ENCODE measurements at places on chromosomes 5 and 9.

GRCh38 chr5:126848253-126848652 is 71.3 kb downstream of the LMNB1 start:
- DNase-seq, result no peak

DNA sequence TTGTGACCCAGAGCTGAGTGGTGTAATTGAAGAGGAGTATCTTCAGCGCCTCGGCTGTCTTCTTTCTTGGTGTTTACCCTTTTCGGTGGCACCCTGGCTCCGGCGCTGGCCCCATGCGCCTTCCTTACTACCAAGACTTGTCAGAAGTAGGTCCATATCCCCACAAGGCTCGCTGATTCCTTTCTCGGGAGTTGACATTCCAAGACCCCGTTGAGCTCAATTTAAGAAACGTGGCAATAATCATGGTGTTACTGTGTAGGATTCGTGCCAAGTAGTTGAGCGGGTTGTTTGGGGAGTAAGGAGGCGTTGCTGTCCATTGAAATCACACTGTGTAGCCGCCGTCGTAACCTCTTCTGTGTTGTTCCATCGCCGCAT is 795 bp downstream of the NDUFAF2 start:
- peak; percentile 46 for DNase-seq

DNA sequence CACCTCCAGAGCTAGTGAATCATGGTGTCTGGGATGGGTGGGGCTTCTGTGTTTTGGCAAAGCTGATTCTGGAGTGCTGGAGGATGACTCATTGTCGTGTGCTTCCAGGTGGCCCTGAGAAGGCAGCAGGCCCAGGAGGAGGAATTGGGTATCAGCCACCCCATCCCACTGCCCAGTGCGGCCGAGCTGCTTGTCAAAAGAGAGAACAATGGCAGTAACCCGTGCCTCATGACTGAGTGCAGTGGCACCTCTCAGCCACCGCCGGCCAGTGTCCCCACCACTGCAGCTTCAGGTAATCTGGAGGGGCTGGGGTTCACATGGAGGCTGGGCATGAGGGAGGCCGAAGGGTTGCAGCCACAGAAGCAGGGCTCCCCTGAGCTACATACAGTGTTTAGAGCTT is 5.4 kb downstream of the DMRT1 start:
- DNase-seq, result no peak

DNA sequence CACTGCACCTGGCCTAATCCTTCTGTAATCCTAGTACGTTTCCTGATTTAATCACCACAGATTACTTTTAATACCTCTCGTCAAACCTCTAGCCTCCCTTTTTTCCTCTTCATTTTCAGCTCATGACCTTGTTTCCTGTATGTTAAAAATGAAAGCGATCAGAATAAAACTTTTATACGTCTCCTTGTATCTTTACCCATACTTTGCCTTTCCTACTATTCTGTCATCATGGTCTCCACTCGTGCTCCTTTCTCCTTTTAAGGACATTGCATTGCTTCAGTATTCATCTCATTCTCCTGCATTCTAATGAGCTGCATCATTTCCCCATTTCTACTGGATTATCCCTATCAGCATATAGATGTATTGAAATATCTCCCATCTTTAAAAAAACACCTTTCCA is 8.5 kb downstream of the CDC42SE2 start:
- no peak for DNase-seq

GRCh38 chr5:120252839-120253238 is 211.3 kb upstream of the PRR16 start:
- no peak for DNase-seq

DNA sequence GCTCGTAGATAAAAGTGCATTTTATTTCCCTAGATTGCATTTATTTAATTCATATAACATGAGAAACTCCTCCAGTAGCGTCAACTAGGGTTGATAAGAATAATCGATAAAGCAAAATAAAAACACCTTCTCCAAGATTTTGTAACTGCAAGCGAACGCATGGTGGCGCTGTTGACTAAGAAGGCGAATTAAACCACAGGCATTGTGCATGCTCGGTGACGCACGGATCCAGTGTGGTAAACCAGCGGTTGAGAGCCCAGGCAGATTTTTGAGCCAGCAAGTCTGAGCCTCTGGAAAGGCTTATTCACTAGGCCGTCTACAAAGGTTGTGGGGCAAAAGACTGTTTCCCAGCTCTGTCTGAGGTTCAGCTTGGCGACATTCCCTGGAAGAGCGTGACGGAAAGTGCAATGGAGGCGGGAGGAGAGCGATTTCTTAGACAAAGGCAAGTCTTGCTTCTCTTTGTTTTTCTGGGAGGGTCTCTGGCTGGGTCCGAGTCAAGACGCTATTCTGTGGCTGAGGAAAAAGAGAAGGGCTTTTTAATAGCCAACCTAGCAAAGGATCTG is at the start of gene PCDHB3:
Gene PCDHB3, plus strand, starts transcription at position 231 of the 563 bp plus-strand sequence. Its CDS starts 177 bp downstream, at position 408.
- no peak for DNase-seq

DNA sequence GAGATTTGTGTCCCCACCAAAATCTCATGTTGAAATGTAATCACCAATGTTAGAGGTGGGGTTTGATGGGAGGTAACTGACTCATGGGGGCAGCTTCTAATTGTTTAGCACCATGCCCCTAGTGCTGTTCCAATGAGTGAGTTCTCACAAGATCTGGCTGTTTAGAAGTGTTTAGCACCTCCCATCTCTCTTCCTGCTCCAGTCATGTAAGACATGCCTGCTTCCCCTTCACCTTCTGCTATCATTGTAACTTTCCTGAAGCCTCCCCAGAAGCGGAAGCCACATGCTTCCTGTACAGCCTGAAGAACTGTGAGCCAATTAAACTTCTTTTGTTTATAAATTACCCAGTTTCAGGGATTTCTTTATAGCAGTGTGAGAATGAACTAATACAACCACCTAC is 170.5 kb downstream of the NDUFS4 start:
- no peak for DNase-seq

- DNase-seq, result no peak
These were observed 542.5 kb downstream of the TLE4 start for GRCh38 chr9:80114241-80114640.

GRCh38 chr5:158388021-158388420 is 529.1 kb upstream of the CLINT1 start:
- DNase-seq, result no peak

GRCh38 chr9:123128591-123128990 is 95.1 kb downstream of the GPR21 start:
- no peak for DNase-seq

- peak; percentile 6 for DNase-seq
These were observed 22.4 kb upstream of the STRBP start for GRCh38 chr9:123290764-123291163.

- DNase-seq, result no peak
These were observed 17.3 kb upstream of the EXOC3 start for GRCh38 chr5:425714-426113.

DNA sequence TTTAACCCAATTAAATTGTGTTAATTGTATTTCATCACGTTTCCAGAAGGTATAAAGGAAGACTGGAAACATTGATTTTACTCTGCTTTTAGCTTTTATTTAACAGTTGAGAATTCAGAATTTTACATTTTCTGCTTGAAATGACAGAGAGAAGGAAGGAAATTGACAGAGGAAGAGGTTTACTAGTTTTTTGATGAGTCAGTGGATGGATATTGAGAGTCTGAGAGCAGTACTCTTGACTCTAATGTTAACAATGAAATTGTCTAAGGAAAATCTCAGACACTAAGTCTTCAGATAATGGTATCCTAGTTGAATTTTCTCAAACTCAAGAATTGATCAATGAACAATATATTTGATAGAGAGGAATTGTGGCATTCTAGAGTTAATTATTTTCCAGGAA is 60.6 kb downstream of the IPO11 start:
- DNase-seq, result no peak

GRCh38 chr9:34570809-34571480 is 18.6 kb downstream of the CNTFR start:
- no peak for DNase-seq

DNA sequence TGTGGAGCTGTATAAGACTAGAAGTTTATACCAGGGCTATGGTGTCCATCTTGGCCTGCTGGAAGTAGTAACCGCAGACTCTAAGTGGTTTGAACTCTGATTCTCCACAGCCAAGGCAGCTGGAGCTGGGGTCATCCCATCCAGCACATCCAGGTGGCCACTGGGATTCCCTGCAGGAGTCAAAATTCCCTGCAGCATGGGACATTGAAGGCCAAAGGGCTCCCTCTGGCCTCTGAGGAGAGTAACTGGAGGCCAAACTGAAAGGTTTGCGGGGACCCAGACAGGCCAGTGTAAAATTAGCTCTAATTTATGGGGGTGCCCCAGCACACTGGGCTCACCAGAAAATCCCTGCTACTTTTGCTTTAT is 12.2 kb upstream of the PRXL2C start:
- DNase-seq, result no peak

- no peak for DNase-seq
These were observed 94.4 kb upstream of the IFNE start for GRCh38 chr9:21576331-21577189.

GRCh38 chr5:81505672-81506071 is 111.7 kb upstream of the ACOT12 start:
- DNase-seq, result no peak

GRCh38 chr9:93436218-93436617 is 15.3 kb upstream of the FAM120A start:
- no peak for DNase-seq

DNA sequence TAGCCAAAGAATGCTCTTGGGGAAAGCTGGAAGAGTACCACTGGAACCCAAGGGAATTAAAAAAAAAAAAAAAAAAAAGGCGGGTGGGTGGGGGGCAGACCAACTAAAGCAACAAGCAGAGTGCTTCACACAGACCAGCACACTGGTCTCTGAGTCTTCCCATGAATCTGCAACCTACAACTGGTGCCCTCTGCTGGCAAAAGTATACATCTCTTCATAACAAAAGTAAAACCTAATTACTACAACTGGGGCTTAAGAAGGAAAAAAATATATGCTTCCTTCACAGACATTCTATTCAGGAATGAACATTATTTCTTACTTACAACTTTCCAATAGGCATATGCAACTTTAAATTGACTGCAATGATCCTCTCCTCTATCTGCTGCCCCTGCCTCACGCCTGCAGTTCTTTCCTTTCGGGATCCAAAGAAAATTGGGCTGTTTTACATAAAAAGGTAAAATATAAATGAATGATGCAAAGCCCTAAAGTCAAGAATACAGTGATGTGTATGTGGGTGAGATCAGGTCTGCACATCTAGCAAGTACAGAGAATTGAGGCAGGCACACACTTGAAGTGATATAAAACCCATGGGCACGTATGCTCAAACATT is 7.2 kb upstream of the KLHL3 start:
- peak; percentile 57 for DNase-seq

- peak; percentile 22 for DNase-seq
These were observed 43.7 kb downstream of the LURAP1L start for GRCh38 chr9:12818431-12819000.

DNA sequence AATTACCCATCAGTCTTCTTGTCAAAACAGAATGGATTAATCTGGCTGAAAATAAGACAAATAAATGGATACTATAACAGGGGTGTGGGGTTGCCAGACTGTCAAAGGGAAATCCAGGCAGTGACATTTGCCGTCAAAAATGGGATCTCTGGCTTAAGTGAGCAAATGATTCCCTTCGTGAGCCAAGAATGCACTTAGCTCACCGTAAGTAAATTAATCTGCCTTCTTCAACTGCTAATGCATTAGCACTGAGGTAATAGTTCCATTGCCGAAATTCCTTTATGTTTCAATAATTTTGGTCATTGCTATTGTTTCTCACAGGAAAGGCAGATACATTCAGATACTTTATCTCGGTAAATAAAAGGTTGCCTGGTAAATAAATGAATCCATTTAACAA is 377.8 kb downstream of the KIAA0825 start:
- DNase-seq, result no peak

DNA sequence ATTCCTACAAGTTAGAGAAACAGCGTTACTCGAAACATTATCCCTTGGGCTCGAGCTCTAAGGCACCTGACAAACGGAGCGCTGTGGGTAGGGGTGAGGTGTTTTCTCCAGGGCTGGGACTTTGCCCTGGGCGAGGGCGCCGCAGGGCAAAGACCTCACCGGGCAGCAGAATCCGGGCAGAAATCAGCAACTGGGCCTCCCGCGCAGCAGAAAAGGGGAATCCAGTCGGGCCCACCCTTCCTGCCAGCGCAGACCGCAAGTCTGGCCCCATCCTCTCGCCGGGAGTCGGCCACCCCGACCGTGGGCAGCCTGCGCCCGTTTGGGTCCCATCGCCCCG is 430 bp upstream of the MSH3 start:
- DNase-seq, result peak; percentile 71

DNA sequence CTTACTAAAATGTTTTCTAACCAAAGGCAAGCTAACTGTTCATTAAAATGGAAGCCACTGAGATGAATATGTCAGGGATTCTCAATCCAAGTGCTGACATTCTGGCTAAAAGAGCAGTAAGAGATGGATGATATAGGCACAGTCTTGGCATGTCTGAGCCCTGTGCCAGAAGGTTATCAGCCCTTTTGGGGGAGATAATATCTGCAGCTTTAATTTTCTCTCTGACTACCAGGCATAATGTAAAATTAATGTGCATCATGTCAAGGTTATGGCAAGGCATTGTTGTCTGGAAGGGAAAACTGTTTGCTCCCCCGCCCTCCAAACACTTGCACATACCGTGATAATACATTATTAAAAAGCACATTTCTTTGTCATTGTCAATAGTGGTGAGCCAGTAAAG is 609.8 kb downstream of the ZNF608 start:
- DNase-seq, result no peak

- no peak for DNase-seq
These were observed 34.0 kb downstream of the PTPN3 start for GRCh38 chr9:109463924-109464625.

DNA sequence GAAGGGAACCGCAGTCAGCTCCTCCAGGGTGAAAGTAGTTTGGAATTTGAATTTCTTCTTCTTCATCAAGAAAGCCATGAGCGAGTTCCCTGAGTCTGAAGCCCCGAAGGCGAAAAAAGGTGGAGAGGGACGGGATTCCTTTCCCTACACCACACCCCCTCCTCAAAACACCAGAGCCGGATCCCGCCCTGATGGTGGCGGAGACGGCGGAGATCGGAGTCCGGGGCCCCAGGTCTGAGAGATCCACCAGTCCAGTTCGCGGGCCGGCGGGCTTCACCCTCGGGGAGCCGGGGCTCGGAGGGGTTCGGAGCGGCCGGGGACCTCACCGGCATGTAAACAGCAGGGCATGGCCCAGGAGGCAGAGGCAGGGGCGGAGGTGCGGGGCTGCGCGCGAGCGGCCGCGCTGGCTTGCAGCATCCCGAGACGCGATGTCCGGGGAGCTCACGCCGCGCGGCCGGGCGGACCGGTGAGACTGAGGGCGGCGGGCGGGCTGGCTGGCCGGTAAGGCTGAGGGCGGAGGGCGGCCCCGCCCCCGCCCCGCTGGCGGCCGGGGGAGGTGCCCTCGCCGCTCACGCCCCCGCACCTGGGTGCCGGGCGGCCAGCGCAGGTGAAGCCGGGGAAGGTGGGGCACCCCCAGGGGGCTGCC is 606 bp downstream of the EEIG1 start:
- peak; percentile 76 for DNase-seq

Data from right lobe of liver (tissue), 6 donors.